ENCODE measurements at places on chromosomes 4 and X.
A peak's percentile ranks its signal among the peaks of the same experiment; 100 is the strongest.

GRCh38 chrX:56975611-56976010 lies 19.7 kb downstream of the SPIN3 start:
- DNase-seq: no peak

DNA sequence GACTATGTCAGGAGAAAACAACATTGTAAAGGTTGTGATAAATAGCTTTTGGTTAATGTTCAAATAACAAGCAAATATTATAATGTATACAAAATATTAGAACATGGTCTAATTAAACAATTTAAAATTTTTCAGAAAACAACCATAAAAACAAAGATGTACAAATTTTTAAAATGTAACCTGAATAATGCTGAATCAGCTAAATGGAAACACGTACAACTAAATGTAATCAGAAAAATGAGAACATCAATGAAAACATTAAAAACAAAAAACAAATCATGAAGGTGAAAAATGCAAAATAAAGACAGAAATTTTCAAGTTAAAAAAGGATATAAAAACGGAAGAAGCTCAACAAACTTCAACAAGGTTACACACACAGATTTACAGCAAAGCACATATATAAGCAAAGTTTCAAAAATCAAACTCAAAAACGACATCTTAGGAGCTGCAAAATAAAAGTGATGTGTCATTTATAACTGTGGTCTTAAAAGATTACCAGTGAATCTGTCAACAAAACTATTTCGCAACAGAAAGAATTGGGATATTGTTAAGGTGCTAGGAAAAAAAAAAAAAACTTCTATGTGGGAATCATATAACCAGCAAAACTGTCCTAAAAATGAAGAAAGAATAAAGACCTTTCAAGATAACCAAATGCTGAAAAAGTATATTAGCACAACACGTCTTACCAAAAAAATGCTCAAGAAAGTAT lies 31.8 kb downstream of the ZNF732 start:
- DNase-seq: no peak

DNA sequence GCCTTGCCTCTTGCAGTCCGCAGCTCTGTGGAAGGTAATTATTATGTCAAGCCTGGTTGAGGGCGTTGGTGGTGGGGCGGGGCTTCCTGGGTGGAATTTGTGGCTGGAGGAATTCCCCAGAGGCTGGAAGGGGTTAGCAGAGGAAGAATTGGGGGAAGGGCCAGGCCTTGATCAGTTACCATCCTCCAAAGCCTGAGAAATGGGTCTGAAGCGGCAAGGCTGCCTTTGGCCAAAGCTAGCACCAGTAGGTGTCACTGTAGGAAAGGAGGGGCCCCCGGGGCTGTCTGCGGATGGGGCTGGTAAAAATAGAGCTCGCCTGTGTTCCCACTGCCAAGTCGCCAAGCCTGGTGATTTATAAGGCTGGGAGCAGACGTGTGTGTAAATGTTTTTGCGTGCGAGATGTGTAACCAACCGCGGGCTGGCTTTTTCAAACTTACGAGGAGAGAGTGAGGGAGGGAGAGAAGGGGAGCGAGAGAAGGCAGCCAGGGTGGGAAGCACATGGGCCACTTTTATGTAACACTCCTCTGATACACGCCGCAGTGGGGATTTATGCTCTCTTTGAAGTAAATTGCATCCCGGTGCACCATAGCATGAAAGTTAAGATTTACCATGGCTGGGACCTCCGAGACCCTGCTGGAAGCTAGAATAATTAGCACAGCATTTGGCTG lies 367.0 kb downstream of the BCOR start:
- peak; percentile 38 for DNase-seq

- no peak for DNase-seq
These were observed 15.7 kb upstream of the TET2 start for GRCh38 chr4:105130945-105131344.

GRCh38 chr4:70948665-70949260 lies 44.7 kb upstream of the DCK start:
- no peak for DNase-seq

GRCh38 chr4:25069014-25069413 lies 38.3 kb upstream of the LGI2 start:
- DNase-seq: no peak

- no peak for DNase-seq
These were observed 232.5 kb downstream of the PCDH7 start for GRCh38 chr4:30952526-30953219.

DNA sequence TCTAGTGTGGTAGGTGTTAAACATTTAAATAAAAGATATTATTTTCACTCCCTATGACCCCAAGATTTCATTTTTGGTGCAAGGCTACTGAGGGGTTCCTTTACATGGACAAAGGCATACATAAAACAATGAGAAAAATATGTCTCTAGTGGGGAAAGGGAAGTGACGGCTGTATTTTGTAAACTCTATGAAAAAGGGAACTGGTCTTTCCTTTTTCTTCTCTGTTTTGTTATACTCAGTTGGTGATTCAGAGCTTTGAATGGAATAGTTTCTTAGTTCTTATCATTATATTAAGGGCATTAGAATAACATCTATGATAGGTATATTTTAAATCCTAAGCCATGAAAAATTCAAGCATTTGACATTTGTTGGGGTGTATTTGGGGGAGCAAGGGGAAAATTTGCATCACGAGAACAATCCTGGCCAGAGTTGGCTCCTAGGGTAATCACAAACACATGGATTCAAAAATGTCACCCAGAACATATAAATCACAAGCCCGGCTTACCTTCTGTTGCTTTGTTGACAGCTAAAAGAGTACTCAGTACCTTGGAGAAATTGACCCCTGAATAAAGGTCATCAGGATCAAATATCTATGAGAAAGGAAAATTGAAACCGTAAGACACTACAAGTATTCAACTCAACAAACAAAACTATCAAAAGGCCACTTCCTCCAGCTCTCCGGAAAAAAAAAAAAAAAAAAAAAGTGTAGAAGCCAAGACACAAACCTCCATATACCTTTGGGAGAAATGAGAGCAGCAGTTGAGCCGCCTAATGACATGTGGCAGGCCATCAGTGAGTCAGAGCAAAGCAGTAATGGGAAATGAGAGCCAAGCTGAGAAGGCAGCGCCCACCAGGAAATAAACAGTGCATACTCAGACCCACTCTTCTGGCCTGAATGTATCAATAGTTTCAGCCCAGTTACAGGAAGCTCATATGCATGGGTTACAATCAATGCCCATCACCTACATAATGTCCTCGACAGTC lies 33.4 kb downstream of the ARHGEF6 start:
- no peak for DNase-seq

DNA sequence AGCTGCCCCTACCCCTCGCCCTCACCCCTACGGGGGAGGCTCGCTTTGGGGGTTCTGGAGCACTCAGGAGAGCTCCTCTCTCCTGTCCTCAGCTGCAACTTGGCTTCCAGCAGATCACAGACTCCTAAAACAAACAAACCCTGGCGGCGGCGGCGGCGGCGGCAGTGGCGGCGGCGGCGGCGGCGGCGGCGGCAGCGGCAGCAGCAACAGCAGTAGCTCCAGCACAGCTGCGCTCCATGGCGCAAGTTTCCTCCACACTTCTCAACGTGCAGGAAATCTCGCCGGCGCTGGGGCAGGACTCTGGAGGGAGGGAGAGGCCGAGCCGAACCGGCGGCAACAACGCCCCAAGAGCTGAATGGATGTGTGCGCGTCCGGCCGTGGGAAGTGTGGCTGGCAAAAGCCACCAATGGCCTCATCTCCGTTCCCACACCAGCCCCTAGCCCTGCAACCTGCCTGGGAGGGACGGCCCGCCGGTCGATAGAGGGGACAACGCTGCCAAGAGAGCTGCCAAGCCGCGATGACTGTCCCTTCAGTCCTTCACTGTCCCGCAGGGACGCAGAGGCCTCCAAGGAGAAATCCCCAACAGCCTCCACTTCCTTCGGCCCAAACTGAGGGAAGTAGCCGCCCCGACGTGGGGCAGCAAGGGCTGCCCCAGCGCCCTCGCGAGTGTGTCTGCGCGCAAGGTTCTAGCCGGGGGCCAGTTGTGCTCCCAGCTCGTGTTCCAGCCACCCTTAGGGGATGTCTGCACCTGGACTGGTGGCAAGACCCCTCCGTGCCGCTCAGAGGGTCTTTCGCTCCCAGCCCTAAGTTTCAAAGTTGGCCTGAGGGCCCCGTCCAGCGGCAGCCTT lies 775 bp downstream of the SHROOM4 start:
- peak; percentile 10 for DNase-seq

DNA sequence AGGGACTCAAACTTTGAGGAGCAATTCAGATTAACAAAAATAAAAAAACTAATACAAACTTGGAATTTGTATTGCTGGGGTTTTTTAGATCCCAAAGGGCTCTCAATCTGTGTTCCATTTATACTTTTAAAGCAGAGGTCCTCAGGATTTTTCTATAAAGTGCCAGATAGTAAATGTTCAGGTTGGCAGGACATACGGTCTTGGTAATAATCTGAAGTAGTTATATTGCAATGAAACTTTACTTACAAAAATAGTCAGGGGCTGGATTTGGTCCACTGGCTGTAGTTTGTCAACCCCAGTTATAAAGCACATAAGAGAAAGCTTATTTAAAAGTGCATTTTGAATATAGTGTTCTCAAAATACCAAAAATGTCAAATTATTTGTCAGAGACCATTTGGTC lies 164.1 kb upstream of the CTSO start:
- DNase-seq: no peak
